Caco-2 (cell line): ENCODE measurements at places on chromosomes 16 and 17. TPM values are rescaled to one million over a fixed set of nuclear protein-coding genes. Genes with fewer than 3 reads are reported as not detected.

DNA sequence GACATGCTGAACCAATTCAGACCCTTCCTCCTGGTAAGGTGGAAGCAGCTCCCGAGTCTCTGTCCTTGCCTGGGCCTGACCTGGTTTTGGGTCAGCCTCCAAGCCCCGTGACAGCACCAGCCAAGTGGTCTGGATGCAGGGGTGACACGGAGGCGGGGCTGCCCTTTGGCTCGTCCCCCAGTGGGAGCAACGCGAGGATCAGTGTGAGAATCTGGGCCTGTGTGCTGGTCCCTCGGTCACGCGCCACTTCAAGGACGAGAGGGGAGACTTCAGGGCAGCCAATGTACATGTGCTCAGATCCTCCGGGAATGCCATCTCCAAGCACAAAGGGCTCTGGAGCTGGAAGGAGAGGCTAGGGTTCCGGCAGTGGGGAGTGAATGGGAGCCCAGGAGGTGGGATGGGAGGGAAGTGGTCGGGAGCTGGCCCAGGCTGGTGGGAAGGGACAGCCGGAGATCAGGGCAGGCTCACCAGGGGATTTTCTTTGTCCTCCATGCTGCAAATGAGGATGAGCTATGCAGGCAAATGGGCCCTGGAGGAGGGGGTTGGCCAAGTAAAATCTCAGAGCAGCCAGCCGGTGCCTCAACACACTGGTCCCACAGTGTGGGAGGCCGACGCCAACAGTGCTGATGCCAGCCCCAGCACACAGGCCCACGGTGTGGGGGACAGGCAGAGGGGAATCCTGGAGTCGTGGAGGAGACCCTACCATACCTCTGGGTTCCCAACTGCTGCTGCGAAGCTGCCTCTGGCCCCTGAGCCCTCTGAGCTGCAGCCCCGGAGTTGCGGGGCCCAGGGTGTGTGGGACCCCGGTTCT lies 4.2 kb upstream of the NDRG4 start:
- DNase-seq, result no peak

DNA sequence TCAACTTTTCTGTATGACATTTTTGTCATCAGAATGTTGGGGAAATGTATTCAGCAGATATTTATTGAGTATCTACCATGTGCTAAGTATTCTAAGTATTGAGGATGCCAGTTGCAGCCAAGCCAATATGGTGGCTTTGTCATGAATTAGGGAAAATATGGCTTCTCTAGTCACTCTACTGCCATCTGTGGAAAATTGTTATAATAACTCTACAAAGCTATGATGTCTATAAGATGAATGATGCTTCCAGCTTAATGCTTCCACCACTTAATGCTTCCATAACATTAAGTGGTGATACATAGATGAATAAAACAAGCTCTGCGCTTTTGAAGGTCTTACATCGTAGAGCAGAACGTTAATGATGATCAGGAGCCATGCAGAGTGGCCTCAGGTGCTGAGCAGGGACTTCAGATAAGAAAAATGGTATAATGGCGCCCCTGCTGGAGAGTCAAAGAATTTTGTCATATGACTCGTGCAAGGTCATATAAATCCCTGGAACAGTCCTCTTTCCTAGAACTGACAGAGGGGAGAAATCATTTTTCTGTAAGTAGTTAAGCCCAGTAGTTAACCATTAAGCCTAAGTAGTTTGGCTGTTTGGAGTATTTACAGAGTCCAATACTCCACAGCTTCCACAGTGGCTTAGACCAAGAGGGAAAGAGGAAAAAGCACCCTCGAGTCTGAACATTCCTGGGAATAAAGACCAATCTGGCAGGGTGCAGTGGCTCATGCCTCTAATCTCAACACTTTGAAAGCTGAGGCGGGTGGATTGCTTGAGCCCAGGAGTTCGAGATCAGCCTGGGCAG lies 2.7 kb upstream of the TMIGD1 start:
- peak; percentile 82 for DNase-seq

Gene HLF
- total RNA-seq, result 17.3 and 19.8 TPM in 2 replicates

- DNase-seq, result no peak
Measured at GRCh38 chr17:80850817-80851216, 140.8 kb upstream of the CHMP6 start.
